Activated naive CD8-positive, alpha-beta T cell treated with anti-CD3 and anti-CD28 coated beads for 36 hours (primary cell): ENCODE measurements at places on chromosomes 6 and 20.

DNA sequence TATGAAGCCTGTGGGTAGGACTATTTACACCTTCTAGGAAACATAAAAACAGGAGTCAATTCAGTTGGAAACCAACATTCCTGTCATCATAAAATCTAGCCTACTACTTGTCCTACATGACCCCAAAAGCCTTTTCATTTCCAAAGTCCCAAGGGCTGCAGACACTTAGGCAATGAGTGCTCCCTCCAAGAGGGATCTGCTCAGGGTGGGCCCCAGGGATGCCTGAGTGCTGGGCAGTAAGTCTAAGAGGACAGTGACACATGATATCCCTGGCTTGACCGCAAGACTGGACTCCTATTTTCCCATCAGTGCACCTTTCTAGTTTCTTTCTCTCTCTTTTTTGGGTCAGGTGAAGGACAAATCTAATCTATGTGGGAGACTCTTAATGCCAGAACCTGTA is 1101.3 kb downstream of the GRIK2 start:
- no peaks in the 10 kb centered on the region for H3K4me1 ChIP-seq
- H3K27me3 ChIP-seq = no peaks in the 10 kb centered on the region
- H3K36me3 ChIP-seq = no peaks in the 10 kb centered on the region
- no peak overlapping the region for H3K4me3 ChIP-seq

DNA sequence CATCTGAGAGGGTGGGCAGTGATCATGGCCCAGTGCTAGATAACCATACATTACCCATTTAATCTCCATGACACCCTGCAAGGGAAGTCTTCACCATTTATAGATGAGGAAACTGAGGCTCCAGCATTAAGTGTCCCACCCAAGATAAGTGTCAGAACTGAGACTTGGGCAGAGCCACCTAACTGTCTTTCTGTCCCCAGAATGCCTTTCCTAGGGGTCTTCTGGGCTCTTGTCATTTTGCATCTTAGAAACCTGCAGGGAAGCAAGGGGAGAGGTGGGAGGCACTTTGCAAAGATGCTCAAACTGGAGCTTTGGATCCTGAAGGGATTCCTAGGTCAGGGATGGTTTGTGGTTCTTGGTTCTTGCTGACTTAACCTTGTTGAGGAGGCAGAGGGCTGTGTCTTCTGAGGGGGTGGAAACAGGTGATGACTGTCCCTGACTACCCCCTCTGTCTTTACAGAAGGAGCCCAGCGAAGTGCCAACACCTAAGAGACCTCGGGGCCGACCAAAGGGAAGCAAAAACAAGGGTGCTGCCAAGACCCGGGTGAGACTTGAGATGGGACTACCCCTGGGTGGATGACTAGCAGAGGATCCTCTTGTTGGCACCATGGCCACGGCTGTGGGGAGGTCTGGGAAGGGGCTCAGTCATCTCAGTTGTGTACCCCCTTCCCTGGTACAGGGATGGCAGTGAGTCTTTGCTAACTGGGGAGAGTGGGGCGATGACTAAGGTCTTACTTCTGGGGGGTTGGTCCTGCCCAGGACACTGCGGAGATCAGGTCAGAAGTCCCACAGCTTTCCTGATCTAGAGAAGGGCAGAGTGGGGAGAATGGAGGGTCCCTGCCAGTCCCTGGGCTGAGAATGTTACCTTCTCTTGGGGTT is 5.8 kb downstream of the HMGA1 start:
- peak overlapping the region; percentile 59 for H3K4me3 ChIP-seq
- peak overlapping the region; percentile 88 for H3K27ac ChIP-seq
- H3K27me3 ChIP-seq = no peaks in the 10 kb centered on the region
- peaks cover 79% of the 10 kb centered on the region for H3K4me1 ChIP-seq

DNA sequence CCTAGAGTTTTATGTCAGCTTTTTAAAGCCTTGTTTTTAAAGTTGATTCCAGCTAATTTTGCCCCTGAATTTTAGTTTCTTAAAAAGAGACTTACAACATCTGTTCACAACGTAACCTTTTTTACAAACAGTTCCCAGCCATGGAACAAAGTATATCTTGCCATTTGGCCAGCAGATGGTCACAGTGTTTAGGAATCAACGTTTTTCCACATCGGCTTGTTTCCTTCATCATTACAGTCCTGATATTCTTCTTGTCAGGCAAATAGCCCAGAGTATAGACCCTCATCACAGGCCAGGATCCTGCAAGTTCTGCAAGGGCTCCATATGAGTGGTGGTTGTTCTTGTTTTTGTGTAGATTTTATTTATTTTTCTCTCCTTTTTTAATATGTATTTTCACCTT is 341.7 kb upstream of the HTR1E start:
- no peaks in the 10 kb centered on the region for H3K4me1 ChIP-seq
- H3K27ac ChIP-seq = no peak overlapping the region
- no peaks in the 10 kb centered on the region for H3K27me3 ChIP-seq
- no peak overlapping the region for H3K4me3 ChIP-seq
- no peak for DNase-seq

DNA sequence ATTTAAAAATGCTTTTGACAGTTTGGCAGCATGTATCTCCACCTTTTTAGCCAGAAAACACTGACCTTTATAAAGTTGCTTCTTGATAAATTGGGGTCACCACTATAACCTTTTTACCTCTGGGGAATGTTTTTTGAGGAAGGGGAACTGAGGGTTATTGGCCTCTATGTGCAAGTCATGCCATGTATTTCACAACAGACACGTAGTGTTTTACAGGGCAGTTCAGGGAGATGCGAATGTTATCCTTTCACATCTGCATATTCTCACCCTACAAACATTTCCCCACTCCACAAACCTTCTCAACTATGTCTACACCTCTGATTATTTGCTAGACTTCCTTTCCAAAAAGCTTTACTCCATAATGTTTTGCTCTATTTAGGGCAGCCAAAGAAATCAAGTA is 17.0 kb upstream of the SLA2 start:
- peaks cover 10% of the 10 kb centered on the region for H3K4me1 ChIP-seq
- H3K4me3 ChIP-seq = no peak overlapping the region
- peaks cover 10% of the 10 kb centered on the region for H3K36me3 ChIP-seq
- no peak for DNase-seq
- H3K27me3 ChIP-seq = no peaks in the 10 kb centered on the region

- H3K4me3 ChIP-seq = no peak overlapping the region
- no peak for DNase-seq
- H3K36me3 ChIP-seq = no peaks in the 10 kb centered on the region
- H3K4me1 ChIP-seq = peaks cover 10% of the 10 kb centered on the region
- no peaks in the 10 kb centered on the region for H3K27me3 ChIP-seq
- no peak overlapping the region for H3K27ac ChIP-seq
Measured at GRCh38 chr6:69801225-69801624, 4.4 kb upstream of the LMBRD1 start.

- no peak overlapping the region for H3K27ac ChIP-seq
- no peaks in the 10 kb centered on the region for H3K27me3 ChIP-seq
- H3K4me3 ChIP-seq = no peak overlapping the region
- no peaks in the 10 kb centered on the region for H3K36me3 ChIP-seq
- no peaks in the 10 kb centered on the region for H3K4me1 ChIP-seq
Measured at GRCh38 chr6:62980724-62981123, 230.5 kb upstream of the FKBP1C start.

DNA sequence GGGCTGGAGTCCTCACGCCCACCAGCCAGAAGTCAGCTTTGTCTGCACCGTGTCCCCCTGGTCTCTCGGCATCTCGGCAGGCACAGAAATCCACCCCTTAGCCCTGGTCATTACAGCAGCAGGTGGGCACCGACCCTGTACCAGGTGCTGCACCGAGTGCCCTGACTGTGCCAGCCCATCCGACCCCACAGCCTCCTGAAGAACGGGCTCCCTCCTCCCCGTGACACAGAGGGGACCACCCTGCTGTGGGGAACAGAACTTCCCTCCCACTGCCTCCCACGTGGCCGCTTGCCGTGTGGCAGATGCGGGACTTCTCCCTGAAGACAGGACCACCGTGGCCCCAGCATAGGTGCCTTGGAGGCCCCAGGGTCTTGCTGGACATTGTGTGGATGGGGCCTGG is 161.2 kb downstream of the TAF4 start:
- no peak overlapping the region for H3K27ac ChIP-seq
- H3K4me3 ChIP-seq = no peak overlapping the region
- no peaks in the 10 kb centered on the region for H3K36me3 ChIP-seq
- DNase-seq = no peak
- H3K27me3 ChIP-seq = no peaks in the 10 kb centered on the region
- H3K4me1 ChIP-seq = no peaks in the 10 kb centered on the region

DNA sequence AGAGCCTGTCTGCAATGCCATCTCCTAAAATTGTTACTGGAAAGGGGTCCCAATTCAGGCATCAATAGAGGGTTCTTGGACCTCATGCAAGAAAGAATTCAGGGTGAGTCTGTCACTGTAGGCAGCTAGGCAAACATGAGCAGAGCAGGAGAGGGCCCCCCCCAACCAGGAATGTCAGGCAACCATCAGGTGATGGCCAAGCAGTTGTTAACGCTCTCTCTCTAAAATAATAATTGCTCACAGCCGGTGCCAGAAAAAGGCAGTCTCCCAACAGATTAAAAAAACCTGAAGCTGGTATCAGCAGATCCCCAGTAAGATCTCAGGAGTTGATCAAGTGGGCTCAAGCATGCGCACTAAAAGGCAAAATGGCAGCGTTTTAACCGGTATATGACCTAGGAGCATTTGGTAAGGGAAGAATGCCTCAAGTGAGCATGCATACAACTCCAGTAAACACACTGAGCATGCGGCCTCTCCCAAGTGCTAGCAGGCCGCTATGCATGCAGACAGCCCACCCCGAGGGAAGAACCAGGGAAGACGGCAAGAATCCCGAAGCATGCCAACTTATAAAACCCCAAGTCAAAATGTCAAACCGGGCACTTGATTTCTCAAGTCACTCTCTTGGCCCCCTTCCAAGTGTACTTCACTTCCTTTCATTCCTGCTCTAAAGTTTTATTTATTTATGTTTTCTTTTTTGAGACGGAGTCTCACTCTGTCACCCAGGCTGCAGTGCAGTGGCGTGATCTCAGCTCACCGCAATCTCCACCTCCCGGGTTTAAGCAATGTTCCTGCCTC is 44.0 kb upstream of the RNGTT start:
- peaks cover 1% of the 10 kb centered on the region for H3K36me3 ChIP-seq
- DNase-seq = no peak
- no peaks in the 10 kb centered on the region for H3K27me3 ChIP-seq
- no peak overlapping the region for H3K4me3 ChIP-seq
- H3K27ac ChIP-seq = no peak overlapping the region

DNA sequence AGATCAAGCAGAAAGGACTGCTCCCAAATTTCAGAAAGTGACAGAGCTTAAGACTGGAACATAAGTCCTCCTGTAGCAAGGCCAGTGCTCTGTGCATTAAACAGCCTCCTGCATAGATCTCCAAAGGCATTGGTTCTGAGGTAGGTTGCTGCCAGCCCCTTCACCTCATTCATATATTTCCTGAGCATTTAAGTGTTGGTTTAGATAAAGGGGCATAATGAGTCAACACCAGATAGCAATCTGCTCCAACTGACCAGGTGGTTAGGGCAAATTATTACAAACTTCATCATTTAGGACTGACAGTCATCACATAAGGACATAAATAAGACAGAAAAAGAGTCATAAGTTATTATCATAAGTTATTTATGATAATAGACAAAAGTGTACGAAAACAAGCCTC is 10.7 kb downstream of the PTPRK start:
- H3K4me1 ChIP-seq = peaks cover 2% of the 10 kb centered on the region
- no peaks in the 10 kb centered on the region for H3K36me3 ChIP-seq
- no peak overlapping the region for H3K4me3 ChIP-seq
- no peak for DNase-seq

DNA sequence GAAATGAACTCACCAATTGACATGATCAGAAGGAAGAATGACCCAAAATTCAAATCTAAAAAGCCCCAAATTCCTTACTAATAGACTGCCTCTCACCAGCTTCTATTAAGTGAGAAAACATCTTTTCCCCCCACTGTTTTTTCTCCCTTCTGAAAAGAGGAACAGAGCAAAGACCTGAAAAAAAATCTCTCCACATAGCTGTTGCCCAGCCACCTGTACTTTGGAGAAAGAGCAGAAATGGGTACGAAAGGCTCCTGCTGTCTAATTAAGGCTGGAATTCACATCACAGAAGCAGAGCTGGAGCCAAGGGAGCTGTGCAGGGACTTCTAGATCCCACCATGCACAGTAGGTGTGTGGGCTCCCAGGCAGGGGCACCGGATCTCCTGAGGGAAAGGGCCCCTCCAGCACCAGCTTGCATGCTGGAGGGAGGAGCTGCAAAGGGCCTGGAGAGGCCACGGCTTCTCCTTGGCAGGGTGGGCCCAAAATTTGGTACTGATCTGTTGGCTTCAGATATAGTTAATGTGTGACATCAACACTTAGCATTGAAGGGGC is 73.2 kb upstream of the DUSP22 start:
- no peak for DNase-seq
- H3K36me3 ChIP-seq = no peaks in the 10 kb centered on the region
- H3K27me3 ChIP-seq = peaks cover 3% of the 10 kb centered on the region
- no peak overlapping the region for H3K4me3 ChIP-seq
- no peak overlapping the region for H3K27ac ChIP-seq
- peaks cover 50% of the 10 kb centered on the region for H3K4me1 ChIP-seq

DNA sequence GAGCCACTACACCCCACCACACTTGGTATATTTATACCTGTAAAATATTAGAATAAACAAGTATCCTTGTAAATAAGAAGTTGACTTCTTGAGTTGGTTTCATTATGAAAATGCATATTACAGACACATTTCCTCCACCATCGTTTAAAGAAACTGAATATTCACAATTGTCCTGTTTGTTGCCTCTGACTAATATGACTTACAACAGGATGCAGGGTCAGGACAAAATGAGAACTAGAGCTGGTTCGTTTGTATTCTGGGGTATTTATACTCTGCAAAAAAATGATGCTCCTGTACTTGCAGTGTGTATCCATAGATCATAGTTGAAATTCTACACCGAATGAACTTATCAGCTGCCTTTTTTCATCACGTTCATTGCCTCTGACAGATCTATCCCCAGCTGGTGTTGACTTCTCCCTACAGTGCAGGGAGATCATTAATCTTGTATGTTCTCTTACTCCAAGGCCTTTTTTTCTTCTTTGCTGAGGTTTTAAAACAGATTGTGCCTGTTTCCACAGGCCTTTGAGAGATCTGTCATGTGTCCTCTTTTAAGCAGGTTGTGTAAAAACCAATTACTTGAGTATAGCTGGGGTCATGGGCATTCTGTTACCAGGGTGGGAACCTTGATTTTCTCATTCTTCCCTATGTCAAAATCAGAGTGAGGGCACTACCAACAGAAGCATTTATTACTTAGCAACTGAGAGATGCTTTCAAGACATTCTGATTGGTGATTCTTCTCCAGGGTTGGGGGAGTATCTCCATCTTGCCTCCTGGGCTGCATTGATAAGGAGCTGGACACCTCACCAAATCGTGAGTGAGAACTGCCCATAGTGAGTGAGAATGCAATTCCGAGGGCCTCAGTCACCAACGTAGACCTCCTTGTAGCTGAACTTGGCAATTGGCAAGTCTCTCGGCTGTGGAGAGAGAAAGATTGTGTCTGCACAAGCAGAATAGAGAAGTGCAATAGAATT is 78.8 kb upstream of the CD83 start:
- no peak overlapping the region for H3K27ac ChIP-seq
- peaks cover 3% of the 10 kb centered on the region for H3K4me1 ChIP-seq
- H3K4me3 ChIP-seq = no peak overlapping the region
